Endothelial cell of umbilical vein (primary cell): ENCODE measurements at places on chromosomes 4 and X. TPM values are rescaled to one million over a fixed set of nuclear protein-coding genes. Genes with fewer than 3 reads are reported as not detected.

GRCh38 chr4:174173360-174173759, 110.1 kb downstream of the FBXO8 start:
- no peaks in the 10 kb centered on the region for H3K36me3 ChIP-seq
- no peak overlapping the region for H3K27ac ChIP-seq
- H3K27me3 ChIP-seq = peaks cover 2% of the 10 kb centered on the region
- no peak overlapping the region for H3K4me3 ChIP-seq
- DNase-seq = no peak
- H3K4me1 ChIP-seq = no peaks in the 10 kb centered on the region

DNA sequence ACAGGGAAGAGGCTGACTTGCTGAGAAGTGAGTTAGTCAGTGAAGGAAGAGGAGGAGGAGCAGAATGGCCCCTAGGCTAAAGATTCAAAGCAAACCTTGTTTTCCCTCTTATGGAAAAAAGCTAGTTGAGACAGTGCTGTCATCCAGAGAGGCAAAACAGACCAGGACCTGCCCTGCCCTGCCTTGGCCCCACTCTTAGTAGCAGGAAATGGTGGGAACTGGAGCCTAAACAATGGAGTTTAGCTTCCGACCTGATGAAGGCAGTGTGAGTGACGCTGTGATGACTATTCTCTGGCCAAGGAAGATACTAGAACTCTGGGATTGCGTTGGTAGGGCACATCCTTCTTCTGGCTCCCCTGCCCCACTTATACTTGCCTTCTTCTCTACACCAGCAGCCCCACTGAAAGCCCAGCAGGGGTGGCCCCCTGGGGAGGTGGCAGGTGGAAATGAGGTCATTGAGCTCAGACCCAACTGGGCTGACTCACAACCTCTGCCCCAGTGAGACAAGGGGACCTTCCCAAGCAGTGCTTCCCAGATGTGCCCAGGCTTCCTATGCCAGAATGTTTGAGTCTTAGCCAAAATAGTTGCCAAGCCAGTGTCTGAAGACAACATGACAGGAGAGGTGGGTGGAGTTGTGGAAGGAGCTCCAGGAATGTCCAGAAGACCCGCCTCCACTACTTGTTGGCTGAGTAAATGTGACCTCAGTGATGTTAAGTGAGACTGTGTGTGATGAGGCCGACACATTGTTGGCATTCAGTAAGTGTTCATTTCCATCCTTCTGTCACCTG, 38.8 kb downstream of the MSN start:
- H3K4me1 ChIP-seq = peaks cover 55% of the 10 kb centered on the region
- peaks cover 2% of the 10 kb centered on the region for H3K36me3 ChIP-seq
- peak; percentile 76 for DNase-seq
- no peak overlapping the region for H3K4me3 ChIP-seq
- H3K27ac ChIP-seq = peak overlapping the region; percentile 89

DNA sequence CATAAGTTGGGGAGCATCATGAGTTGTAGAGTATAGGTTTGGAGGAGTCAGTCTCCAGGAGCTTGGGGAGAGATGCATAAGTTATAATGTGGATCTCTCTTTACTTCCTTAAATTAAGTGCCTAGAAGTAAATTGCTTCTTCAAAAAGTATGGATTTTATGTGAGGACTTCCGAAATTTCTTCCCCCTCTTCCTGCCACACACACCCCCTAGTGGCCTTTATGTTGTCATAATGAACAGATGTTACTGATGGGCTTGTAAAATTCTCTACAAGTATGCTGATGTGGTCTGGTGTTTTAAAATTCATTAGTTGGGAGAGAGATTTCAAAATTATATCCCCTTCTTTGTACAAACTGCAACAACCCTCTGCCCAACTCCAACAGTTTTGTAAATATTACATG, 2.3 kb upstream of the METTL14 start:
- H3K4me1 ChIP-seq = peaks cover 11% of the 10 kb centered on the region
- H3K27ac ChIP-seq = no peak overlapping the region
- no peaks in the 10 kb centered on the region for H3K36me3 ChIP-seq
- no peak overlapping the region for H3K4me3 ChIP-seq
- peaks cover 3% of the 10 kb centered on the region for H3K27me3 ChIP-seq

DNA sequence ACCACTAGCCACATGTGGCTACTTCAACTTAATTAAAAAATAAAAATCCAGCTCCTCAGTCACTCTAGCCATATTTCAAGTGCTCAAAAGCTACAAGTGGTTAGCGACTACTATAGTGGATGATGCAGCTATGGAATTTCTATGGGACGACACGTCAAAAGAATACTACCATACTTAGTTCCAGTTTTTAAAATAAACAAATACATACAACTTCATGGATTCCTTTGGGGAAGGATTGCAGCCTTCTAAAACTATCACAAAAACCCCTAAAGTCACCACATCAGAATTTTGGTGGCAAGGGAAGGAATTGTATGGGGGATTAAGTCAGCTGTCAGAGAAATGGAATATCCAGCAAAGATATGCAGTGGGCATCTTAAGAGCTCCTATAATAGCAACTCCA, 6.5 kb downstream of the ZNF280C start:
- H3K27me3 ChIP-seq = no peaks in the 10 kb centered on the region
- no peaks in the 10 kb centered on the region for H3K36me3 ChIP-seq
- peaks cover 2% of the 10 kb centered on the region for H3K4me1 ChIP-seq
- no peak for DNase-seq

GRCh38 chr4:21347142-21347541, 601.4 kb downstream of the KCNIP4 start:
- DNase-seq = no peak
- no peaks in the 10 kb centered on the region for H3K27me3 ChIP-seq
- H3K4me1 ChIP-seq = no peaks in the 10 kb centered on the region

Gene CLIC2
- total RNA-seq = 0.25 and 0.73 TPM in 2 replicates

Gene CDKL2
- 0.55 and 0.99 TPM in 2 replicates for total RNA-seq

DNA sequence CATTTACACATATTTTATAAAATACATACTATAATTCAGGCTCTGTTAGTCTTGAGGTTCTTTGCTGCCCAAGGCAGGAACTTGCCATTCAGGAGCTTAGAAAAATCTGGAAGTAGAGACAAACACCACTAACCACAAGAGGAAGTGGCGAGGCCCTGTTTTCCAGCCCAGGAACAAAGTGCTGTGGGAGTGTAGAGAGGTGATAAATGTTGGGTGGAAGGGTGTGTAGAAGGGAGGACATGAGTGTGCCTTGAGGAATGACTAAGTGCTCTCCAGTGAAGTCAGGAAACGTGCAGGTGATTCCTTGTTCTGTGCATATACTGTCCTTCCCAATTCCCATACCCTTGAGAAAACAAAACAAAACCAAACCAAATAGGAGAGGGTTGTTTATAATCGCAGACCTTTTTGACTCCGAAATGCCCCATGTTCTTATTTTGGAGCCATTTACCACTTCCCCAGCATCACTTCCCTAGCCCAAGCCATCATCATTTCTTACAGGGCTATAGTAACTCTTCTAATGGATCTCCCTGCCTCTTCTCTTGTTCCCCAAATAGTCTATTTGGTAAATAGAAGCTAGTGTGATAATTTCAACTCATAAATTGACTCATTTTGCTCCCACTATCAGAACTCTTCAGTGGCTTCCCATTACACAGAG, 83.2 kb downstream of the GPAT3 start:
- no peaks in the 10 kb centered on the region for H3K36me3 ChIP-seq
- peak overlapping the region; percentile 58 for H3K27ac ChIP-seq
- DNase-seq = peak; percentile 26
- peaks cover 22% of the 10 kb centered on the region for H3K4me1 ChIP-seq

- no peak overlapping the region for H3K4me3 ChIP-seq
- H3K36me3 ChIP-seq = no peaks in the 10 kb centered on the region
- no peak overlapping the region for H3K27ac ChIP-seq
- H3K27me3 ChIP-seq = no peaks in the 10 kb centered on the region
- no peak for DNase-seq
- H3K4me1 ChIP-seq = no peaks in the 10 kb centered on the region
Observed at GRCh38 chrX:68820476-68821110, 8.2 kb upstream of the EFNB1 start.

Gene CFP
- total RNA-seq = 1.00 and 1.9 TPM in 2 replicates

Gene CNKSR2
- total RNA-seq = 0.13 and 0.48 TPM in 2 replicates

Gene HTN1
- total RNA-seq = not detected in 2 replicates

Gene XKRX
- 0.88 and 1.5 TPM in 2 replicates for total RNA-seq

Gene P2RY10
- not detected in 2 replicates for total RNA-seq

- H3K27me3 ChIP-seq = no peaks in the 10 kb centered on the region
- H3K4me1 ChIP-seq = no peaks in the 10 kb centered on the region
- H3K36me3 ChIP-seq = no peaks in the 10 kb centered on the region
- no peak overlapping the region for H3K27ac ChIP-seq
Observed at GRCh38 chrX:140157143-140157542, 191.8 kb upstream of the CXorf66 start.

- H3K27me3 ChIP-seq = no peaks in the 10 kb centered on the region
- H3K36me3 ChIP-seq = no peaks in the 10 kb centered on the region
- no peak overlapping the region for H3K4me3 ChIP-seq
- no peak overlapping the region for H3K27ac ChIP-seq
- peak; percentile 45 for DNase-seq
Observed at GRCh38 chr4:153432965-153433753, 33.0 kb upstream of the TMEM131L start.

DNA sequence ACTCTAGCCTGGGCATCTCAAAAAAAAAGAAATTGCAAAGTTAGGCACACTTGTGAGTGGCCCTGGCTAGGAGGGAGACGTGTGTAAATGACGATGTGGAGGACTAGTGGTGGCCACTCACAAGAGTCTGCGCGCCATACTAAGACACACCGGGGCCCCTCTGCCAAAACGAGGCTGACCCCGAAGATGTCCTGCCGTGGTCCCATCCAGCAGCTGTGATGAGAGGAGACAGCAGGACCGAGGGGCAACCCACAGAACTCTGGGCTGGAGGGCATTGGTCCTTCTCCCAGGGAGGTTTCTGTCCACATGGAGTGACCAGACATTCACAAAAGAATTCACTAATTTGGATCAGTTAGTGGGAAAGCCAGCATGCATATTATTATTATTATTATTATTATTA, 47.4 kb downstream of the NOP14 start:
- no peak for DNase-seq
- no peaks in the 10 kb centered on the region for H3K4me1 ChIP-seq
- H3K27ac ChIP-seq = no peak overlapping the region
- H3K4me3 ChIP-seq = no peak overlapping the region

Gene CT83
- not detected in 2 replicates for total RNA-seq

- no peak overlapping the region for H3K4me3 ChIP-seq
- no peaks in the 10 kb centered on the region for H3K27me3 ChIP-seq
- no peaks in the 10 kb centered on the region for H3K36me3 ChIP-seq
- H3K4me1 ChIP-seq = no peaks in the 10 kb centered on the region
- no peak for DNase-seq
Observed at GRCh38 chrX:130805903-130806302, 97.1 kb downstream of the ENOX2 start.

Gene RRAGB
- total RNA-seq = 12.3 and 14.3 TPM in 2 replicates

GRCh38 chrX:53685711-53686110, 808 bp downstream of the HUWE1 start:
- H3K4me1 ChIP-seq = peaks cover 23% of the 10 kb centered on the region
- H3K27ac ChIP-seq = peak overlapping the region; percentile 72
- peaks cover 2% of the 10 kb centered on the region for H3K36me3 ChIP-seq

GRCh38 chrX:53080628-53081580, 1.3 kb upstream of the TSPYL2 start:
- H3K27me3 ChIP-seq = no peaks in the 10 kb centered on the region
- H3K36me3 ChIP-seq = peaks cover 12% of the 10 kb centered on the region
- DNase-seq = peak; percentile 12
- H3K27ac ChIP-seq = peak overlapping the region; percentile 38

DNA sequence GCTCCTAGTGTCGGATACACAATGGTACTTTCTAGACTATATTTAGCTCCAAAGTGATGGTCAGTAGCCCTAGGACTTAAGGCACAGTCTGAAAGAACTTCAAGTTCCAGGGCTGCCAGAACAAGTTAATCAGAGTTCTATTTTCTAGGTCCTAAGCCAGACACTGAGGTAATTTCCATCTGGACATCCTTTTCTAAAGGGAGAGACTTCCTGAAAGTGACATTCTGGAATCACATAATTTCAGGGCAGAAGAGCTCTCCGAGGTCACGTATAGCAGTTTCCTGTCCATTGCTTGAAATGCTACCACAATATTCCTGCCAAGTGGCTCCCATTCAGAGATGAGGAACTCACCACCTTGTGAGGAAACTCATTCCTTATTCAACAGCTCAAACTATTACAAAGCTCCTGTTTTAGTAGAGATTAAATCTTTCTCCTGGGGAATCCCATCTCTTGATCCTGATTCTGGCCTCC, 117.9 kb downstream of the COL25A1 start:
- H3K4me3 ChIP-seq = no peak overlapping the region
- no peaks in the 10 kb centered on the region for H3K36me3 ChIP-seq
- H3K27me3 ChIP-seq = no peaks in the 10 kb centered on the region
- peaks cover 21% of the 10 kb centered on the region for H3K4me1 ChIP-seq
- DNase-seq = peak; percentile 78

Gene HEPH
- 0.20 and 0.25 TPM in 2 replicates for total RNA-seq

GRCh38 chrX:3160756-3161155, 119.5 kb downstream of the ARSF start:
- H3K27me3 ChIP-seq = no peaks in the 10 kb centered on the region
- H3K4me1 ChIP-seq = no peaks in the 10 kb centered on the region
- no peak overlapping the region for H3K27ac ChIP-seq
- no peak overlapping the region for H3K4me3 ChIP-seq

- no peaks in the 10 kb centered on the region for H3K27me3 ChIP-seq
- H3K27ac ChIP-seq = no peak overlapping the region
- H3K4me3 ChIP-seq = no peak overlapping the region
- H3K36me3 ChIP-seq = no peaks in the 10 kb centered on the region
- peak; percentile 30 for DNase-seq
Observed at GRCh38 chrX:136954930-136955329, 74.4 kb upstream of the RBMX start.

Gene BMP3
- not detected in 2 replicates for total RNA-seq

- no peaks in the 10 kb centered on the region for H3K27me3 ChIP-seq
- H3K27ac ChIP-seq = no peak overlapping the region
- H3K4me3 ChIP-seq = no peak overlapping the region
- H3K4me1 ChIP-seq = no peaks in the 10 kb centered on the region
- peak; percentile 8 for DNase-seq
Observed at GRCh38 chrX:151801980-151802379, 67.4 kb downstream of the CNGA2 start.

Gene PCDH19
- 1.2 and 4.3 TPM in 2 replicates for total RNA-seq

DNA sequence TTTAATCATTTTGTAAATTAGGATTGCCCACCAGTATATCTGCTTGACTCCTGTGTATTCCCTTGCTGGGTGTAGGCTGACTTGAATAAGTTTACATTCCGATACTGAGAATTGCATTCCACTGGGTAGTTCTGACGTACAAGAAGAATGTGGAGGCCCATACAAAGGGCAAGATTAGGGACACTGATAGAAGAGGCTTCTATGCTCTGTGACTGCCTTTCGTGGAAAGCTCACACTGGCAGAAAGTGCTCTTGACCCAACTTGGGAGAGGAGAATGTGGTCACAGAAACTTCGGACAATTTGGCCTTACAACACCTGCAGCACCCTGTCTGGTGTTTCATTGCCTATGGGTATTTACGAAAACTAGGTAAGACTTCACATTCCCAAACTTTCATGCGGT, 126.3 kb downstream of the RAPGEF2 start:
- peaks cover 22% of the 10 kb centered on the region for H3K4me1 ChIP-seq
- DNase-seq = peak; percentile 51

Gene BEX2
- 0.88 and 1.4 TPM in 2 replicates for total RNA-seq

DNA sequence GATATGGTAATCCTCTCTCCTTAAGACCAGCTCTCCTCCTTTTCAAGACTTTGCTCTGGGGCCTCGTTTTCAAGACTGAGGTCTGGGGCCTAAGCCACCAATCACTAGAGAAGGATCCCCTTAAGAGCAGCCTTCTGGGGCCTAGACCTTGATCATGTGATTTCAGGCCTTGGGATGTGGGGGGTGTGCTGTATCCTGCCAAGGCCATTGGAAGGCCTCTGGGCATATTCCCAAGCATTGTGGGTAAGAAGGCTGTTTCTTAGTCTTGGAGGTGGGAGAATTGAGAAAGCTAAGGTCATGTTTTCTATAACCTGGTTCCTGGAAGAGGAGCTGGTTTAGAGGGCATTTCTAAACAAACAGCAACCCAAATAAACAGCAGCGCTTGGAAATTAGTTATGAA, 12.1 kb downstream of the TMEM164 start:
- no peaks in the 10 kb centered on the region for H3K27me3 ChIP-seq
- DNase-seq = peak; percentile 22
- H3K4me3 ChIP-seq = no peak overlapping the region
